ENCODE measurements at places on chromosomes 6 and 20.

DNA sequence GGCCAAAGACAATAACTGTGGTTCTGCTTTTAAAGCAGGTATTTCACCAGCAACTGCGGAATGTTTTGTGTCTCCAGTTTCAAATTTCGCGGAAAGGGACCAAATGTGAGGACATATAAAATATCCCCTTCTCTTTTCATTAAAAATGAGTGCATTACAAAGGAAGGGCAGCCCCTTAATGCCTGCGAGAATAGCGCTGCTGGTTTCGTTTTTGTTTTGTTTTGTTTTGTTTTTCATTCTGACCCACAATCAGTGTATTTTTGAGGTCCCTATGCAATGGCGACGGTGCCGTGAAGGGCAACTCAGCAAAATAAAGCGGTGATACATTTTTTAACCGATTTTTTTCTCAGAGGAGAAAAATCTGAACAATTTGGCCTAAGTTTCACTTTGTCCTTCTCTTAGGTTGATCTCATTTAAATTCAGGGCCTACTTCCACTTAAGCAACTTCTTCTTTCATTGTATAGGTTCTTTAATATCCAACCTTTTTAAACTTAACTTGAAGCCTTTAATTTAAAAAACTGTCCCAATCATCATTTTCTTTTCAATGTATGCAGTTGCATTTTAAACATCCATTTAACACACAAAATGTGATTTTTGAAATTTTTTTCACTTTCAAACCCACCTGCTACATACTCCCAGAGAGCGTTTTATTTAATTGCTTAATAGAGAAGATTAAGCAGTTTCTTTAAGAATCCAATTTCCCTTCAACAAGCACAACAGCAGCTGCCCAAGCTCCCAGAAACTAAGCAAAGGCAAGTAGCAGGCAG is 2.9 kb upstream of the HIVEP2 start:
- no peak for DNase-seq

GRCh38 chr20:57714409-57715267 is 4.8 kb upstream of the PMEPA1 start:
- no peak for DNase-seq

GRCh38 chr6:35737413-35738211 is 780 bp downstream of the ARMC12 start:
- no peak for DNase-seq

DNA sequence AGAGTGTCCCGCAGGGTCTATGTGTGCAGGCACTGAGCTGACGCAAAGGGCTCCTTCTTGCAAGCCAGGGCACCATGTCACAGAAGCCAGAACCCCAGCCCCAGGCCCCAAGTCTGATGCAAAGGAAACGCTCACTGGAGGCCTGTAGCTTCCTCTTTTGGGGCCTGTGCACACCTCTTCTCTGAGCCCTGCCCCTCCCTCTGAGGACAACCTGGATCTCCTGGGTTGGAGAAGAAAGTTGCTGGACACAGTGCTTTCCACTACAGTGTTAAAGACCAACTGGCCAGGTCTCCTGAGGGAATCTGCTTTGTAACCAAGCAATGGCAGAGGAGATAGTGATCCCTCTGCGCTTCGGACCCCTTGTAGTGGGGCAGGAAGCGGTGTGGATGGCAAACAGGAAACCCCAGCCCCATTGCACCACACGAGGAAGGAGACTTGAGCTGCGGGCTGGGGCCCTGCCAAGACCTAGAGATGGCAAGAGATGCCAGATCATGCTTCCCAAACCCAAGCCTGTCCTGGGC is 90.0 kb downstream of the PRND start:
- DNase-seq: peak; percentile 45

DNA sequence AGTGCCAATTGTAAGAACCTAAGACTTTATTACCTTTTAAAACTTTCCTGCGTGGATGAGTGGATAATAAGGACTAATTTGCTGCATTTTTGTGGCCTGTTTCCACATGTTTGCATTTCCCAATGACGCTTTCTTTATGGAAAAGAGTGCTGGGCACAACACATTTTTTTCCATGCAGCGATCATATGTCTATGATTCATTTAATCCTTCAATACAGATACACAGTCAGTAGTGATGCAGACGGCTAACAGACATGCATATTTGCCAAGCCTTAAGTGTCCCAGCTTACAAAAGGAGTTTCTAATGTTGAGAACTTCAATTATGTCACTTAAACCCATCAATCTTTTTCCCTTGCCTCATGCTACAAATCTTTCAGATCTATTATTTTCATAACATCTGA is 239.8 kb upstream of the PREP start:
- DNase-seq: no peak

DNA sequence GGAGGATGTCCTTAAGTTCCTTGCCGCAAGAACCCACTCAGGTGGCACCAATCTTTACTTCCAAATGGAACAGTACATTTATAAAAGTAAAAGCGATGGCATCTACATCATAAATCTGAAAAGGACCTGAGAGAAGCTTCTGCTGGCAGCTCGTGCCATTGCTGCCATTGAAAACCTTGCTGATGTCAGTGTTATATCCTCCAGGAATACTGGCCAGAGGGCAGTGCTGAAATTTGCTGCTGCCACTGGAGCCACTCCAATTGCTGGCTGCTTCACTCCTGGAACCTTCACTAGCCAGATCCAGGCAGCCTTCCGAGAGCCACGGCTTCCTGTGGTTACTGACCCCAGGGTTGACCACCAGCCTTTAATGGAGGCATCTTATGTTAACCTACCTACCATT is 191.7 kb downstream of the TRIM27 start:
- DNase-seq: no peak

- DNase-seq: no peak
These were observed 1.0 kb upstream of the KIF13A start for GRCh38 chr6:17988422-17988944.

- peak; percentile 47 for DNase-seq
These were observed 3.4 kb upstream of the BHLHE23 start for GRCh38 chr20:63009988-63010769.

DNA sequence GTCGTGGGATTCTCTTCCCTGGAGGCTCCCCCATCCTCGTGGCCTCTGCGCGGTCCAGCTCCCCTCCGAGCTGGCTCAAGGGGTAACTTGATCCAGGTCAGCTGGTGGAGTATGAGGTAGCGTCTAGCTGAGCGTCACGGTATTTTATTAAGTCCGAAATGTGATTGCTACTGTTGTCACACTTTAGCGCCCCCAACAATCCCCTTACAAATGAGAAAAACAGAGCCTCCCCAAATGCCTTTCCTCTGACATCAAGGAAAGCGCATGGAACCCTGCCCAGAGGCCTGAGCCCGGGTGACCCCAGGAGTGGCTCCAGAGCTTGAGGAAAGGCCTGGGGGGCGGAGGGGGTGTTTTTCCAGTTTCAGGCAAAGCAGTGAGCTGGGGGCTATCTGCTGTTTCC is 192.4 kb downstream of the ZMYND8 start:
- DNase-seq: no peak

Measured in activated CD8-positive, alpha-beta memory T cell treated with anti-CD3 and anti-CD28 coated beads for 1 hour (primary cell).